CD4-positive, alpha-beta T cell treated with Interferon alpha-2 for 1 hour (primary cell): ENCODE measurements at places on chromosomes 4 and X.

GRCh38 chrX:42025861-42026260 lies 102.5 kb upstream of the CASK start:
- DNase-seq, result no peak

DNA sequence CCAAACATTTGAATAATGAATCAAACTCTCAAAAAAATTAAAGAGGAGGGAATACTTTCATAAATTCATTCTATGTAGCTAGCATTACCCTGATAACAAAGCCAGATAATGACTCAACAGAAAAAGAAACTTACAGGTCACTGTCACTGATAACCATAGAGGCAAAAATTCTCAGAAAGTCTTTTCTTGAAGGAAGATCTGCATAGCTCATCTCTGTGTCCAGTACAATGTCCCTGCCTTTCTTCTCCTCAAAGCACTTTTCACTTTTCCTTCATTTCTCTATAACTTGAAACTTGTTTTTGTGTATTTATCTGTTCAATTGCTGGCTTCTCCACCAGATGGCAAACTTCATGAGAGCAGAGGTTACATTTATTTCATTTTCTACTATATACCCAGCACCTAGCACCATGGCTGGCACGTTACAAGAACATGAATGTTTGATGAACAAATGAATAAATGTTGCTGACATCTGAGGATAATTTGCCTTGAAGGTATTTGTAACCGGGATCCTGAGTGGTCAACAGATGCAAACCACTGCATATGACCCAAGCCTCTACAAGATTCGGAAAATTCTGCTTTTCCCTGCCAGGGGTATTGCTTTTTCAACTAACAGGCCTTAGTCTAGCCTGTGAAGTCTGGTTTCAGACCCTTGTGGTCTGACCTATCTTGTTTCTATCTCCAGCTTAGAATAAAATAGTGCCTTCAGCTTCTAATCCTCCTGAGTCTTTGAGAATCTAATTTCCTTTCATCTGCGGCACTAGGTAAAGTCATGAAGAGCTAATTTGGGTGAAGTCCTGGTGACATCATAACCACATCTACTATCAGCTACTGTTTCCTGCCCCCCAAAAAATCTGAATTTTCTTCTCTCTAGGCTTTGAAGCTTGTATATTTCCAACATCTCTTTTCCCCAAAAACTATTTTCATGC lies 52.5 kb upstream of the ANTXR2 start:
- peak; percentile 50 for DNase-seq

DNA sequence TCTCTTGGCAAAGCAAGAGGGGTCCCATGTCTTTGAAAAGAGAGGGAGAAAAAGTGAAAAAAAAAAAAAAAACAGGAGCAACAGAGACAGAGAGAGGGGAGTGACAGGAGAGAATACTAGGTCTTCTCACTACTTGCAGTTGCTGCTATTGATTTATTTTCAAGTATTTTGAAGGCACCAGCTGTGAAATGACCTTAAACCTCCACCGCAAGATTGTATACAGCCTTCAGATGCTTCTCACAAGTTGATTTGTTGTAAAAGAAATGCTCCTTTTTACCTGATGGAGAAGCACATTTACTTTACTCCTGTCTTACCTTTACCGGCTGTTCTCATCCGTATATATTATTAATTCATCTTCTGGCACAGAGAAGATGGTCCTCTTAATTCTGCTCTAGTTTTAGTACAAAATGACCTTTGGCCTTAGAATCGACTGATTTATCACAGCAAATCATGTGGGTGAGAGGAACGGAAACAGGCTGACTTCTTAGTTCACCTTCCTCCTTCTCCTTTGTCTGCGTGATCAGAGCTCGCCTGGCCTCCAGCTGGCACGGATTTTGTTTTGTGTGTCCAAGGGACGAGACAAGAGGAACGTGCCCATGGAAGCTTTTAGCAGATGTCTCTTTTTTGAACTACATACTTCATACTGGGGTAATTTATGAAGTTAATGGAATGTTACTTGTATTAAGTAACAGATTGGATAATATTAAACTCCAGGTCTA lies 82.4 kb upstream of the PACRGL start:
- DNase-seq, result no peak

DNA sequence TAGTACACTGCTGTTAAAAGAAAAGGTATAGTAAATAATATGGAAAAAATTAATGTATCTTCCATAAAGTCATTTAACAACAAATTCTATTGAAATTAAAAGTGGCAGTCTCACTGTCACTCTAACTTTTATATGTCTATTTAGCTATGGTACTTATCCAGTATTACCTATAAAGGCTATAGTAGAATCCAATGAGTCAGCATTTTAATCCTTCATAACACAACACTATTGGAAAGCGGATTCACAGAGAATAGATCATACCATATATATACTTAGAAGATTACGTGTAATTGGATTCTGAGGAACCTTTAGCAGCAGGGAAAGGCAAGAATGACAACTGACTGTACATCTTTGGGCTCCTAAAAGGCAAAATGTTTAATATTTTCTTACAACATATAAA lies 1942.6 kb downstream of the PCDH7 start:
- no peak for DNase-seq

GRCh38 chrX:109283870-109284269 lies 198.0 kb downstream of the GUCY2F start:
- no peak for DNase-seq
